ENCODE measurements at places on chromosomes 5 and 9.

DNA sequence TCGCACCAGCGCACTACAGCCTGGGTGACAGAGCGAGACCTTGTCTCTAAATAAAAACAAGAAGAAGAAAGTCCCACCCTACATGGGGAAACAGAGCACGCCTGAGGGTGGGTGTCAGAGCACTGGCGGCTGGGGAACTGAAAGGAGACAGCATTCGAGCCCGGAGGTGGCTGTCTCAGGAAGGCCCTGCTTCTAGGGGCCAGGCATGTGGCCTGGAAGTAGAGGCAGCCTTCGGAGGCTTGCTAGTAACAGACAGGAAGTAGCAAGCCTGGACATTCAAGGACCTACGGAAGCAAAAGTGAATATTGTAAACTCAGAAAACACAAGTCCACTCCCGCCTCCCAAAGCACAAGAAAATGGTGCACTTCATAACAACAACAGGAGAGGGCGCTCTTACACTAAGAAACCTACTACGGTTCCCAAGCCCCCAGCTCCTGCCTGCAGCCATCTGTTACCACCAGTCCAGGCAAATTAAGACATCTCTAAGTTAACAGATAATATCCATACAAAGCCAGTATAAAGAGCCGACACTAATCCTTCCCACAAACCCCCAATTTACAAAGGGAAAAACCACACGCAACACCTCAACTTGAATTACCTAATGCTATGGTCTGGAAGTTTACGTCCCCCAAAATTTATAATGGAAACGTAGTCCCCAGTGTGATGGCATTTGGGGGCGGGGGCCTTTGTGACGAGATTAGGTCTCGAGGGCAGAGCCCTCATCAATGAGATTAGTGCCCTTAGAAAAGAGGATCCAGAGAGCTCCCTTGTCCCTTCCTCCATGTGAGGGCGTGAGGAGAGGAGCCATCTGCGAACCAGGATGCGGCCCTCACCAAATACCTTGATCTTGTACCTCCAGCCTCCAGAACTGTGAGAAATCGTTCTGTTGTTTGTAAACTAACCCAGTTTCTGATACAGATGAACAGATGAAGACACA lies 7.7 kb downstream of the RASGEF1C start:
- no peak for DNase-seq

GRCh38 chr5:55081541-55081940 lies 20.9 kb upstream of the GZMA start:
- no peak for DNase-seq

GRCh38 chr9:132946631-132947295 lies 2.3 kb upstream of the TSC1 start:
- DNase-seq: no peak

DNA sequence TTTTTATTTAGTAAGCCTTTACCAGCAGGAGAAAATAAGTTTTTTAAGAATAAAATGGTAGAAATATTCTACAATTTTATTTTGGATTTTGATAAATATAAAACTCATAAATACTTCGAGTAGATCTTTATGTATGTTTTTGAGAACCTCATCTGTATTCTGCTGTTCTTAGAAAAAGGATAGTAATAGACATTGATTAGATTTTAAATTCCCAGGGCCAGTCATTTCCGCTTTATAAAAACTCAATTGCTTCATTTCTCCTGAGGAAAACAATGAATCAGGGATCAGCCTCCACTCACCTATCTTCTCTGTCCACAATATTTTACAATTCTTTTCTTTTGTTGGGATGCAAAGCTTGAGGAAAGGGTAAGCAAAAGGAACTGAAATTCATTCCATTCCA lies 1983.5 kb upstream of the C9orf72 start:
- DNase-seq: no peak

GRCh38 chr5:160657622-160658458 lies 194.2 kb downstream of the ATP10B start:
- no peak for DNase-seq

- no peak for DNase-seq
Measured at GRCh38 chr9:91127653-91128052, 234.1 kb downstream of the AUH start.

- DNase-seq: no peak
Measured at GRCh38 chr5:143923634-143924266, 111.8 kb downstream of the HMHB1 start.

- no peak for DNase-seq
Measured at GRCh38 chr5:168903061-168903460, 323.9 kb upstream of the PANK3 start.

- DNase-seq: no peak
Measured at GRCh38 chr5:129172580-129172979, 78.0 kb downstream of the ISOC1 start.

DNA sequence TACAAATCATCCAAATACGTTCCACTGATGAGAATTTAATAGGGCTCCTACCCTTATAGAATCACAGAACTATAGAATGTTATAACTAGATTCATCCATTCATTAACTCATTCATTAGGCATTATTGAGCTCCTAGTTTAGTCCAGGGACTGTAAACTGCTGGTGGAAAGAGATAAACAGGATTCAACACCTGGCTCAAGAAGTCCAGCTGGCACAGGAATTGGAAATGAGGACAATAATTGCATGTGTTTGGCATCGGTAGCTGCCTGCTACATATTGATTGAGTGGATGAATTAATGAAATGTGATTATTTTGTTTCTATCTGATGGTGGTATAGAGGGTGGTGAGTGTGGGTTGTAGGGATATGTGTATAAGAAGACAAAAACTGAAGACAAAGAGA lies 100.8 kb upstream of the TLE1 start:
- DNase-seq: no peak

- no peak for DNase-seq
Measured at GRCh38 chr5:133690746-133691145, 78.4 kb upstream of the FSTL4 start.

DNA sequence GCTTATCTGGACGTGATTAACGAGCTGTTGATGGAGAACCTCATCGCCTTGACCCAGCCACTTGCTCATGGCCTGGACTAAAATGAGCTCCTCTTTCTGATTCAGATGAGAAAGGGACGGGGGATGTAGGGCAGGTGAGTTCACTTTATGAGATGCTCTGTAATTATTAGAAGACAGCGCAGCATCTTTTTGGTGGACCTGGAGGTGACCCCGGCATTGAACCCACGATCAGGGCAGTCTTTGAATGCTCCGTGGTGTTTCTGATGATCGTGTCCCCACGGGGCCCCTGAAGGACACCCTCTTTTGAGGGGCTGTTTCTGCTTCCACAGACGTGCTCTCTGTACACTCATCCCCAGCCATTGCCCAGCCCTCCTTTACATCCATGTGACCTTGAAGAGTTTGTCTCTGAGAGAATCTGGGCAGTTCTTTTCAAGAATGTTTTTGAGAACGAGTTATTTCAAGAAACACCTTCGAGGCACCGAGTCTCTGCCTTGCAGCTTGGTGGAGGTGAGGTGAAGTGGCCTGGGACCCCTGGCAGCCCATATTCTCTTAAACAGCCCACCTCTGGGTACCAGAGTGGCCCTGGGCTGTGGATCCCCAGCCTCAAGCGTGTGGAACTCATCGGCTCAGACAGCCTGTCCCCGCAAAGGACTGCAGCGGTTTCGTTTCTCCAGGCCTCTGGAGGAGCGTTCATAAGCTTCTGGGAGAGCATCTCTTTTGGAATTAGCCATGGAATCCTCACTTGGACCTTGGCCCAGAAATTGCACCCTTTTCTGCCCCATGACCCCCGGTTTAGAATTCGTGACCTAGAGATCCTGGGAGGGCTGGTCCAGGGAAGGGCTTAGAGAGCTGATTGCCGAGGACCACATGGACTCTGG lies 50.3 kb downstream of the COL5A1 start:
- no peak for DNase-seq

GRCh38 chr9:32704343-32704742 lies 68.9 kb upstream of the TAF1L start:
- DNase-seq: no peak

GRCh38 chr9:126500600-126501382 lies 112.9 kb upstream of the LMX1B start:
- no peak for DNase-seq

GRCh38 chr5:171989276-171989675 lies 17.2 kb downstream of the FBXW11 start:
- no peak for DNase-seq

DNA sequence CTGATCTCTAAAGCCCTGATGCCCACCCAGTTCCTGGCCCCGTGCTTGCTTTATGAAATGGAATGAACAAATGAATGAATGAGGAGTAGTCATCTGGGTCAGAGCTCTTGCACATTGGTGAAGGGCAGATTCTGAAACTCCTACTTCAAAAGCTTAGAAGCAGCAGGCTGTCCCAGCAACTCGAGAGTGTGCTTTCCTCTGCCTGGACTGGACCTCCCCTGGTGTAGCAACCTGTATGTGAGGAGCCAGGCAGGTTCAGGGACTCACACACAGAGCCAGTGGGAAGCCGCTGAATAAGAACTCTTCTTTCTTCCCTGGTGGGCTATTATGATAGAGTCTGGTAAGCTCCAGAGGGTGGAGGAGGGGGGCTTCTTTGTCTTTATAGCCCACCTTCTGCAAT lies 396.4 kb downstream of the CDK5RAP2 start:
- DNase-seq: no peak

DNA sequence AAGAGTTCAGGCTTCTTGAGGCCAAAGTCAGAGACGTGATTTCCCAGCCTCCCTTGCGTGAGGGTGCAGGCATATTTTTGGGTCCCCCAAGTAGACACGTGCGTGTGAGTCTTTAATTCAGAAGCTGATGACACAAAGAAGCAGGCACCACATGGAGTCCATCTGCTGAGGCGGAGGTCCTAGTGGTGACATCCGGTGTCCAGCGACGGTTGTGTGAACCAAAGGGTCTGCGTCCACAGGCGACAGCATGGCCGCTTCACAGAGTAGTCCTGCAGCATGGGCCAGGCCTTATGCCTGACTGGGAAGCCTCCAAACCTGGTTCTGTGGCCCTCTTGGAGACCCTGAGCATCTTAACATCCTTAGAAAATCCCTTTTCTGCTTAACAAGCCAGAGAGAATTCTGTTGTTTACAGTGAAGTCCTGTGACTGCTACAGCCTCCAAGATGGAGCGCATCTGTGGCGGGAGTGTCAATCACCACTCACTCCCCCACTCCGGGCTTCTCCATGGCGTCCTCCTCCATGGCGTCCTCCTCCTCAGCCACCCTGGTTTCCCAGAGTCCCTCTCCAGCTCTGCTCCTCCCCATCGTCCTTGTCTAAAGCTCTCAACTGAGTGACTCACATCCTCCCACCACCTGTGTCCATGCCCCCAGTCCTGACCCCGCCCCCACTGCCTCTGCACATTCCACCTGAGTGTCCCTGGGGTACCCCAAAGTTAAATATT lies 133.8 kb downstream of the PAX5 start:
- no peak for DNase-seq

GRCh38 chr9:8718121-8718725 lies 918.6 kb upstream of the DMAC1 start:
- DNase-seq: no peak

DNA sequence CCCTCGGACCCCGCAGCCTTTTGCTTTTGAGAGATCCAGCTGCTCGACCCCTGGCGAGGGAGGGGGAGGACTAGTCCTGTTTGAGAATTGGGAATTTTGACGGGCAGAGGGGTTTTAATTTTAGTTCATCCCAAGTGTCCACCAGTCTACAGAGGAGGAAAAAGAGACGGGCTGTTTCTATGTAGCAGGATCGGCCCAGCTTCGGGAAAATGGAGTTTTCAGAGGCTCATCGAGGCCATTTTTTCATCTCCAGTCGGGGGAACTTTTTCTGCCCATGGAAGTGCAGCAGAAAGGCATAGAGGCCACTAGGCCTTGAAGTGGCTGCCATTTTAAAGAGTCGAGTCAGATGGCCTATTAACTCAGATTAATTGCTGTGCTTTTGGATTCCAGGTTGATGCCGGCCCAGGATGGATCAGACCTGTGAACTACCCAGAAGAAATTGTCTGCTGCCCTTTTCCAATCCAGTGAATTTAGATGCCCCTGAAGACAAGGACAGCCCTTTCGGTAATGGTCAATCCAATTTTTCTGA lies 1.2 kb downstream of the NSD1 start:
- no peak for DNase-seq

DNA sequence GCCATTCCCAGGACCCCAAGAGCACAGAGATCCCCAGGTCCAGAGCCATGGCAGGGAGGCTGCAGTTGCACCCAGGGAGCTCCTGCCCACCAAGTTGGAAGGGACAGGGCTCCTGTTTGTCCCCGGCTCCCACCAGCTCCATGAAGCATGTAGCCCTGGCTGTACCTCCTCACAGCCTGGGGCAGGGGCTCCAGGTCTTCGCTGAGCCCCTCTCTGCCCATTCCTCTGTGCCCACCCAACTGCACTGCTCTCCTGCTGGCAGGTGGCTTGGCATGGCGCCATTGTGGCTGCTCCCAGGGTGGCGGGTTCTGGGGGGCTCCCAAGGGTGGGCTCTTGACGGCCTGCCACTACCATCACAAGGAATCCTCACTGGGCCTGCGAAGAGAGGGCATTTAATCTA lies 197.5 kb upstream of the DAB2 start:
- peak; percentile 48 for DNase-seq

- DNase-seq: no peak
Measured at GRCh38 chr9:137452761-137453642, 6.1 kb downstream of the NSMF start.

GRCh38 chr5:107618242-107618641 lies 52.5 kb downstream of the EFNA5 start:
- no peak for DNase-seq

- no peak for DNase-seq
Measured at GRCh38 chr5:133112026-133112660, 60.3 kb downstream of the HSPA4 start.

DNA sequence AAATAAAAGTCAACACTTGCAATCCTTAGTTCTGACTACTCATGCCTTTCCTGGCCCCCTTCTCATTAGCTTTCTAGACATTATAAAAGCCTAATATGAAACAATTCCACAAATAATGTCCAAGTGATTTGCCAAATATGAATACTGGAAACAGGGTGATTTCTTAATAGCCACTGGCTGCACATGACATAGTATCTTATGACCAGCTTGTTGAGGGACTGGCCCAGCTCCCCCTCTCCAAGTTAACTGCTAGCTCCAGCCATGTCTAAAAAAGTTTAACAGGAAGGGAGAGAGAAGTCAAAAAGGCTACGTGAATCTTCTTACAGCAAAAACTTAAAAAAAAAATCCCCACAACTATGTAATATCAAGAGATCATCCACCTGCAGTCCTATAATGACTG lies 1.5 kb downstream of the CERT1 start:
- no peak for DNase-seq

GRCh38 chr5:62152394-62153087 lies 153.5 kb upstream of the KIF2A start:
- no peak for DNase-seq

DNA sequence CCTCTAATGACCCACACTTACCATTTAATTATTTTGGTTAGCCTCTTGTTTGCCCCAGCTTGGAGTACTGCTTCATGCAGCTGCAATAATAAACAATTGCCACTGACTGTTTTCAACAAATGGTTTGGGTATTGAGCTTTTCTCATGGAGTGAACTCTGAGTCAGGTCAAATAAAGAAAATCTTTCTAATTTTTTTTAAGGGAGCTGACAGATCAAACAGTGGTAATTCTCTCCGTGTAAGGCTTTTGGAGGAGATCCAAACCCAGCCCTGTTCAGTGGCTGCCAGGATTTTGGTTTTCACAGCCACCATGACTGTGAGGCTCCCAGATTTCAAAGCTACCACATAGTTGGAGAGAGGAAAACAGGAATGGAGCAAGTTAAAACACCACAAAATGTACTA lies 110.7 kb upstream of the EFNA5 start:
- no peak for DNase-seq

GRCh38 chr5:54063817-54064216 lies 246.6 kb downstream of the ARL15 start:
- no peak for DNase-seq
